ENCODE measurements at places on chromosomes 3 and 15.

- no peak for DNase-seq
Measured at GRCh38 chr3:143831994-143832393, 16.3 kb downstream of the SLC9A9 start.

GRCh38 chr3:17287006-17287689, 402.4 kb downstream of the PLCL2 start:
- no peak for DNase-seq

- no peak for DNase-seq
Measured at GRCh38 chr3:191393146-191393545, 62.8 kb upstream of the UTS2B start.

GRCh38 chr3:150972366-150973071, at the start of gene CLRN1:
Gene CLRN1 (minus strand): TSS chr3:150972727. CDS start chr3:150972708, 19 bp downstream.
- DNase-seq, result no peak

DNA sequence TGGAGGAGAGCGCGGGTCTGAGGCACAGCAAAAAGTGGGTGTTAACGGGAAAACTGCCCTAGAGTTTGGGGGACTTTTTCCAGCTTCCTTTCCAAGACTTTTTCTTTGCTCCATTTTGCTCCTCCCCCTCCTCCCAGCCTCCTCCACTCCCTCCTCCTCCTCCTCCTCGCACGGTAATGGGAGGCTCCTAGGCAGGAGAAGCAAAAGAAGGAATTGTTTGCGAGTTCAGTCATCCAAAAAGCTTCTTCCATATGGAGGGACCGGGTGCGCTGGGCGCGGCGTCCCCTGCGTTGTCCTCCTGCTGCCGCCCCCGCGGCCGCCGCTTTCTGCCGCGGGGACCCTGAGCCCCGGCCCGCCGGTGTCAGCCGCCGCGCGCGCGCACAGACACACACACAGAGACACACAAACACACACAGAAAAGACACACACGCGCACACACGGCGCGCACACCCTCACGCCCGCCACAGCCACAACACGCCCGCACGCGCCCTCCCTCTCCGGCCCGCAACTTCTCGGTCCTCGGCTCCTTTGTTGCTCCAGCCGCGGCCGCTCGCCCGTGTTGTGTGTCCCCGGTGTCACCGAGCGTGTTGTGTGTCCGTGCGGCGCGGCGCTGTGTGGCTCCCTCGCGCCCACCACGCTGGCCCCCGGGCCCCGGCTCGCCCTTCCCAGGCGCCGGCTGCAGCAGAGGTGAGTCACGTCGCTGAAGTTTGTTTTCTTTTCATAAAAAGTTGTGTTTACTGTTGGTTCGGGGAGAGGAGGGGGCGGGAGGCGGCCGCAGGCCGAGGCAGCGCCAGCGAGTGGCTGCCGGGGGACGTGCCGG, at the start of gene BOC:
Gene BOC, plus strand, starts transcription at position 228 of the 820 bp plus-strand sequence. CDS start 38,246 bp downstream, outside the sequence.
- DNase-seq, result no peak

DNA sequence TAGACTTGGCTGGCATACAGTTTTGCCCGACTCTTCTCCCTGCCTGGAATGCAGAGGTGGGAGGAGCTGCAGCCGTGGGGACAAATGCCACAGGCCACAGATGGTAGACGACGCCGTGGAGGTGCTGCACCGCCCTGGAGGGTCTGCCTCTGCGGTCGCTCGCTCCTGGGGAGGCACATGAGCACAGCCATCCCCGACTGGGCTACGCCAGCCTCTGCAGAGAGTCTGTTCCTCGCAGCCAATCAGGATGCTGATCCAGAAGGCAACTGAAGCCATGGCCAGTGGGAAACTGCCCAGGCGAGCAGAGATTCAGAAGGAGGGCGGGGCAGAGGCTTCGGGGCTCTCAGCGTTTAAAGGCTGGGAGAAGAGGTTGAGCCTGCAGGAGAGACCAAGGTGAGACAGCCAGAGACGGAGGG, 11.9 kb upstream of the LRRC15 start:
- DNase-seq, result no peak

DNA sequence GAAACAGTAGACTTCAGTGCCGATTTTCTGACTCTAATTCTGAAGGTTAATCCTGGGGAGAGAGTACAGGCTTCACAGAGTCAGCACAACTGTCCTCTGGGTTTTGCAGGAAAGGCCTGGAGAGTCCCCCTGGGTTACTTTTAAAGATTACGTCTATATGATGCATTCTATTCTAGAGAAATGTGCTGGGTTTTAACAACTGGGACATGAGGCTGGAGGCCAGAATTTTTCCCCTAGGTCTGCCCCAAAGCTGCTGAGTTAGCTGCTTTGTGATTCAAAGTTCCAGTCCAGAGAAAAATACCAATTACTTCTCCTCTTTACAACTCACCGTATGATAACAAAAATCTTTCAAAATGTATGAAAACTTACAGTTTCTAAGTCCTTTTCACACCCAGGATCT, 240.7 kb upstream of the TPRG1 start:
- no peak for DNase-seq

- DNase-seq, result no peak
Measured at GRCh38 chr3:23553353-23553752, 252.4 kb upstream of the UBE2E1 start.

GRCh38 chr15:93887151-93887550, 344.2 kb upstream of the MCTP2 start:
- no peak for DNase-seq

DNA sequence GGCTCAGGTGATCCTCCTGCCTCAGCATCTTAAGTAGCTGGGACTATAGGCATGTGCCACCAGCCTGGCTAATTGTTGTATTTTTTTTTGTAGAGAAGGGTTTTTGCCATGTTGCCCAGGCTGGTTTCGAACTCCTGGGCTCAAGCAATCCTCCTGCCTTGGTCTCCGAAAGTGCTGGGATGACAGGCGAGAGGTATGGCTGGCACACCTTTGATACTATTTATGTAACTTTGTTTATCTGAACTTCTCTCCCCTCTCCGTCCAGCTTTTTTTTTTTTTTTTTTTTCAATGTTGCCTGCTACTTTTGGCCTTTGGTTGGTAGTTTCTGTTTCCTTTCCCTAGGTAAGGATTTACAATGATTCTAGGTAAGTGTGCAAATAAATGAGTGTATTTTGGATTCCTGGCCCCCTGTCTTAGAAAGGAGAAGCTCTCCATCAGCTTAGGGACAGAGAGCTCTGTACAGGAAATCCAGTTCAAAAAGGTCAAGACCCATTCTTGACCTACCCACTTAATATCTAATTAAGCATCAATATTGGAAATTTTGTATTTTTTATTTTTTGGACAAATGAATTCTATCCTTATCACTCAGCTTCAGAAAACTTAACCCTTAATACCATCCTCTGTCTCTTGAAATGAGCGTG, 6.8 kb downstream of the ARL6IP5 start:
- no peak for DNase-seq

DNA sequence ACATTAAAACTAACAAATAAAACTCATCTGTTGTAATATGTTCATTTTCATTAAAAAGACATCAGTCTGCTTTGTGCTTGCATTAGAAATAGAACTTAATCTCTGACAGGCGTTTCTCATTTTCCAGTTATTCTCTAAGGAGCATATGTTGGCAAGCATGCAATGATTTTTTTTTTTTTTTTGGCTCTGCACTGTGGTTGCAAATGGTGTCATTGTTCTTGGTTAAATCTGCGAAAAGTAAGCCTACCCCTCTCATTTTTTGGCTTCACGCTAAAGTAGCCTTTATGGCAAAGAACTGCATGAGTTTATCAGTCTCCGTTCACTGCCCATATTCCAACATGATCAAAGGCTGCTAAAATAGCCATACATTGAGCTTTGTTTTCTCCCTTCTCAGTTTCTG, 403.2 kb downstream of the MECOM start:
- DNase-seq, result no peak

DNA sequence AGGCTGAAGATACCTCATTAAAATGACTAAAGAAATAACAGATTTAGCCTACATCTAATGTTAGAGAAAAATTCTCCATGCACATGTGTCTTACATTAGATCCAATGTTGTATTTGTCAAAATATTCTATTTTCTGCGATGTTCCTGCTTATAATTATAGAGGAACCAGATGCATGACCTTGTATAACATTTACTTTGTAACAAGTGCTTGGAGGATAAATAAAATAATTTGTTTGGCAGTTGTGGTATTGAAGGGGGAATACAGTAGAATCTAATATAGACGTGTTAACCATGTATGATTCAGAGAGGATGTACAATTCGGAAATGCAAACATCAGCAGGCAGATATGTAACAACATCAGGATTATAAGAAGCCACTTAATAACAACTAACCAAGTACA, 922.2 kb downstream of the TUSC7 start:
- no peak for DNase-seq

- no peak for DNase-seq
Measured at GRCh38 chr3:149460117-149460516, 14.4 kb upstream of the TM4SF4 start.

DNA sequence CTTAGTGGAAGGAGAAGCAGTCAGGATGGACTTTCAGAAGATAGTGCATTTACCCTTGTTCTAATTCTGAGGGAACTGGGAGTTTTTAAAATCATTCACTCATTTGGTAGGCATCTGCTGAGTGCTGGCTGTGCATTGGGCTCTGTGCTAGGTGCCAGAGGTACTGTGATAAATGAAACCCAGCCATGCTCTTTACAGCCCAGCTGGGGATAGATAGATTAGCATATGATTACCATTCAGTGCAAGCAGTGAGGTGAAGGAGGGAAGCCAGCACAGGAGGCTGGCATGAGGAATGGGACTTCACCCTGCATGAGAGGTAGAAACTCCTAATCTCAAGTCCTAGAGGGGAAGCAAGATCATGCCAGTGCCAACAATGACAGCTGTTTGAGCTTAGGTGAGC, 361.9 kb upstream of the TRIM42 start:
- no peak for DNase-seq

DNA sequence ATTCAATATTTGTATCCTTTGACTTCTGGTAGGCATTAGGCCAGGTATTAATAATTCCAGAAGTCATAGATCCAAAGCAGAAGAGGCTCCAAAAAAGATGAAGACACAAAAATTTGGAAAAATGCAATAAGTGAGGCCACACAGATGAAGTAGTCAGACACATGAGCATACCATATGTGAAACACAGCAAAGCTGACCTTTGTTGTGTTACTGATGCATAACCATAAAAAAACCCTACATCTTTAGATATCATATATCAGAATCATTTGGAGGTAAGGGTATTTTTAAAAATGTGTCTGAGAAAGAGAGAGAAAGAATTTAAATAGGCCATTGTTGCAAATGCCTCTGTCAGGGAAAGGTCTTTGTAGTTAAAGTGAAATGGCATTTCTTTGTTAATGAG, 314.9 kb downstream of the SLC9A9 start:
- DNase-seq, result no peak

DNA sequence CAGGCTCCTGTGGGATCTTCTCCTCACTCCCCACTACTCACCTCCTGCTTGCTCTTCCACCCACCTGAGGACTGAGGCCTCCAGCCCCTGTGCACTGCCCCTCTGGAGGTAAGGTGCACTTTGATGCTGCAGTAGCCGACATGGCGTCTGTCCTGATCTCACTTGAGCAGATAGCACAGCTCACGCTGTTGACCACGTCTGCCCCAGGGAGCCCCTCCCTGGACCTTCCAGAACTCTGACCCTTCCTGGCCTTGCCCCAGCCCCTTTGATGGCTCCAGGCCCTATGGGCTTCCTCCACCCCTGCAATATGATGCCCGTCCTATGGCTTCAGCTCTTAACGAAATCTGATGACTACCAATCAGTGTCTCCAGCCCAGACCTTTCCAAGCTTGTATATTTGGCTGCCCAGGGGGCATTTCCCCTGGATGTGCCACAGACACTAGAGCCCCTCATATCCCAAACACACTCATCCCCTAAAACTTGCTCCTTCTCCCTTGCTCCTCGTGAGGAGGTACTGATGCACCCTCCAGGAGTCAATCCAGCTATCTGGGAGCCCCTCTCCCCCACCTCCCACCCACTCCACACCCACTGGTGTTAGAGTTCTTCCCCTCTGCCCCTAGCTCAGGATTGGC, 27.1 kb downstream of the KY start:
- DNase-seq, result no peak

- DNase-seq, result no peak
Measured at GRCh38 chr15:60563066-60563465, 84.1 kb upstream of the ICE2 start.

DNA sequence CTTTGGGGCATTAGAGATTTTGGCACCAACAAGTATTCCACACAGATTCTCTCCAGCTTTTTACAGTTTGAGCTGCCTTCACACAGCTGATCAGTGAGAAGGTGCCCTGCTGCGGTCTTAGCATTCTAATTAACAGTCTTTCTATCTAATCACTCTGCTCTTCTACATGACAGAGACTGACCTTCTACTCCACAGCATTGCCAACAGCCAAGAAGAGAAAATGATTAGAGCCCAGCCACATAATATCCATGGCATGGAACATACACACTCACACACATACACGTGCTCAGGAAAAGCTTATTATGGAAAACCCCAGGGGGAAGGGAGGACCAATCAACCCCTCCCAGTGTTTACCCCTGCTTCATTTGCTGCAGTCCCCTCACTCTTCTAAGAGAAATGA, 76.1 kb upstream of the PPP2R3A start:
- DNase-seq, result no peak

- no peak for DNase-seq
Measured at GRCh38 chr15:35427091-35427490, 118.9 kb downstream of the DPH6 start.

DNA sequence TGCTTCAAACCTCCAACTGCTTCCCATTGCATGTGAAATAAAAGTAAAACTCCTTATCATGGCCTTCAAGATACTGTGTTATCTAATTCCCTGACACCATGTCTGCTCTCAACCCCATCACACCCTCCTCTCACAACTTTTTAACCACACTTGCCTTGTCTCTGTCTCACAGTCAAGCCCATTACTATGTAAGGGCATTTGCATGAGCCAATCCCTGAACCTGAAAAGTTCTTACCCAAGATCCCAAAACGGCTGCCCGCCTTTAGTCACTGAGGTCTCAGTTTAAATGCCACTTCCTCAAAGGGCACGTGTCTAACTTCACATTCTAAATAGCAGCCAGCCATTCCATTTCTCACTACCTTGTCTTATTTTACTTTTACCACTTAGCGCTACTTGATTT, 83.1 kb downstream of the SST start:
- DNase-seq, result no peak

DNA sequence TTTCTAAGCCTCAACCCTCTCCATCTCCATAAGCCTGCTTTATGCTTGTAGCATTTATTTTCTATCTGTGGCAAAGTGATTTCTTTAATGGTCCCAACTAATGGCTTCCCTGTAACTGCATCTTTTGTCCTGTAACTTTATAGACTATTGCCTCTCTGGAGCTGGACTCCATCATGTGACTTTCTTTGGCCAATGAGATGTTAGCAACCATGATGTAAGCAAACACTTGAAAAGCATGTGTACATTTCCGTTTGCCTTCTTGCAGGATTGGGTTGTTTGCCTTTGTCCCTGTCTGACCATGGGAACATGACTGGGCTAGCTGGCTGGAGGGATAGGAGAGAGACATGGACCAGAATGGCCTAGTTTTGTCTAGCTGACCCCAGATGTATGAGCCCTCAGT, 106.0 kb upstream of the LRIG1 start:
- DNase-seq, result no peak

DNA sequence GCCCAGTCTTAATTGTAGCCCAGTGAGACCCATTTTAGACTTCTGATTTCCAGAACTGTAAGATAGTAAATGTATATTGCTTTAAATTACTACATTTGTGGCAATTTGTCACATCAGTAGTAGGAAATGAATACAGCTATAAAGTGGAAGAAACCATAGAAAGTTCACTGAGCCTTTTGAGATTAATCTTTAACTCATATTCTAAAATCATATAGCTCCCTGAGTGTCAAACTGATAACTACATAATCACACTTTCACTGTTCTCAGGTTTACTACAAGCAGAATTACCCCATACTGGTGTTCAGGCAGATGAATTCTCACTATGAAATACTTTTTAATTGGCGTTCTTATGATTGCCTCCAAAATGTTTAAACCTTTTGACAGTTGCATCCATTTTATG, 42.8 kb downstream of the CNTN4 start:
- no peak for DNase-seq

GRCh38 chr15:38540510-38540909, 24.1 kb downstream of the RASGRP1 start:
- DNase-seq, result no peak

Measured in activated gamma-delta T cell treated with anti-CD3 and anti-CD28 coated beads, Interleukin-2, amount 50 U/mL, for 16 hours (primary cell).